GM12878 (cell line): ENCODE measurements at places on chromosomes 3 and 15. TPM values are rescaled to one million over a fixed set of nuclear protein-coding genes. Genes with fewer than 3 reads are reported as not detected.

The GRK7 gene
- 0.05 TPM in 1 of 2 replicates, not detected in the other for polyA plus RNA-seq

The SGO1 gene
- polyA plus RNA-seq = 45.9 and 46.2 TPM in 2 replicates

The DNAH1 gene
- polyA plus RNA-seq = 0.41 and 0.57 TPM in 2 replicates

The GPR27 gene
- polyA plus RNA-seq = not detected in 2 replicates

The LINGO1 gene
- polyA plus RNA-seq = 0.14 and 0.19 TPM in 2 replicates
